Stimulated activated naive CD4-positive, alpha-beta T cell treated with Interleukin-2 at 50 U/mL for 16 hours (primary cell): ENCODE measurements at places on chromosomes 12 and 14.
A peak's percentile ranks its signal among the peaks of the same experiment; 100 is the strongest.

DNA sequence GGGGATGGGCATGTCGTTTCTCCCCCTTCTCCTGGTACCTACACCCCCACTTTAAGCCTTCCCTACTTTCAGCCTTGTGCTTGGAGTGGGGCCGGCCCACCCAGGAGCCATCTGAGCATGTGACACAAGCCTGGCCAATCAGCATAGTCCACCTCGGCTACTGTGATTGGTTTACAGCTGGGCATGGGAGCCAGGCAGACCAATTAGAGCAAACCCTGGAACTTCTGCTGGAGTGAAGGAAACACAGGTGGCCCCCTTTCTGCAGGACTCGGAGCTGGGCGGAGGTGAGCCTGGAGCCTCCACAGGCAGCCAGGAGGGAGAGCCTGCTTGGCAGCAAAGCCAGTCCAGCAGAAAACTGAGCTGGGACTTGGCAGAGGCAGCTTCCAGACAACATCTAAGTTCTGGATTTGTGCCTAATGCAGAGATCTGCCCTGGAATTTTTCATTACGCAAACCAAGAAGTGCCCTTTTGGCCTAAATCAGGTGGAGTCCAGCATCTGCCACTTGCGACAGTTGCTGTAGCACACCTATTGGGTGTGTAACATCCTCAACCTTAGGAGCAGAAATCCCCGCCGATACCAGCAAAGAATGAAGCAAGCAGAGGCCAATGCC lies 59.5 kb downstream of the SCARB1 start:
- no peak for DNase-seq

DNA sequence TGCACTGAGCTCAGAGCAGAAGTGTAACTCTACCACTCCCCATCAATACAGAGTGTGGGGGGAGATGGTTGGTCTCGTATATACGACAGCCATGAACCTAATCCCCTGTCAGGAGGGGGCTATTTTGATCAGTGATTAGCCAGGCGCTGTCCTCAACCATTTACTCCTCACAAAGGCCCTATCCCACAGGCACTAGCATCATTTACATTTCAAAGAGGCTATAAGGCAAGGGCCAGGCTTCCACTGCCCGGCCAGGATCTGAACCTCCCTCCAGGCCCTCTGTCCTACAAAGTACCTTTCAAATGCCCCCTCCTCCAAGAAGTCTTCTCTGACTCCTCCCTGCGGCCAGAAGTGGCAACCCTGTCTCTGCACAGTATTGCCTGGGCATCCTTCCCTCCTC lies 74.7 kb downstream of the ITPK1 start:
- no peak for DNase-seq

- no peak for DNase-seq
These were observed 39.0 kb downstream of the MNAT1 start for GRCh38 chr14:60773558-60773957.

- no peak for DNase-seq
These were observed 131.6 kb downstream of the PPFIA2 start for GRCh38 chr12:81627336-81628189.

DNA sequence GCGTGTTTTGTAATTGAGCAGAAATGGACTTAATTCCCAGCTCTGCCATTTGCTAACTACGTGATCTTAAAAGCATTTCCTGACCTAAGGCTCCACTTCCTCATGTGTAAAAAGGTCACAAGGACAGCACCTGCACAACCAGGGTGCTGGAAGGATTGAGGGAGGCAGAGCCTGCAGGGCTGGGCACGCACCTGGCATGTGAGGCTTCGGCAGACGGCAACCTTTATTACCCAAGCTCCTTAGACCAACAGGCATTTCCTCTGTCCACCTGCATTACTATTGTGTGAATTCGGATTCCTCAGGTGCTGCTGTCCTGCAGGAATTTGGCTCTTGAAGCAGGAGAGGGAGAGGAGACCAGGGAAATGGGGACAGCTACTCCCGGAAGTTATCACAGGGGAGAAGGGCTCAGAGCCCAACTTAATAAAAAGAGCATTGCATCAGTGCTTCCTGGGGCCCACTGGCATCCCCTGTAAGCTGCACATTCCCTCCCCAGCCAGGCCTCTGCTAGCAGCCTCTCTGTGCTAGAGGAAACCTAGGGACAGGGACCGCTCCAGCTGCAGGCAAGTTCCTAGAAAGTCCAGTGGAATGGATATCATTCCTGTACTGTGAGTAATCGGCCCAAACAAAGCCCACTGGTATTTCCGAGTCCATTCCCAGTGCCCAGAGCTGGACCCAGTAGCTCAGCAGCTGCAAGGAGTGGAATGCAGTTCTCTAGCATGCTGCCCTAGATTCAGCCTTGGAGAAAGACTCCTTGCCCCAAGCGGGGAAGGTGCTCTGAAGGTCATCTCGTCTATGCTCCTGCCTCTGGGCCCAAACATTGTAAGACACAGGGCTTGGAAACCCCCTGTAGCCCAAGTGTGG lies 157.1 kb upstream of the CCND2 start:
- no peak for DNase-seq

DNA sequence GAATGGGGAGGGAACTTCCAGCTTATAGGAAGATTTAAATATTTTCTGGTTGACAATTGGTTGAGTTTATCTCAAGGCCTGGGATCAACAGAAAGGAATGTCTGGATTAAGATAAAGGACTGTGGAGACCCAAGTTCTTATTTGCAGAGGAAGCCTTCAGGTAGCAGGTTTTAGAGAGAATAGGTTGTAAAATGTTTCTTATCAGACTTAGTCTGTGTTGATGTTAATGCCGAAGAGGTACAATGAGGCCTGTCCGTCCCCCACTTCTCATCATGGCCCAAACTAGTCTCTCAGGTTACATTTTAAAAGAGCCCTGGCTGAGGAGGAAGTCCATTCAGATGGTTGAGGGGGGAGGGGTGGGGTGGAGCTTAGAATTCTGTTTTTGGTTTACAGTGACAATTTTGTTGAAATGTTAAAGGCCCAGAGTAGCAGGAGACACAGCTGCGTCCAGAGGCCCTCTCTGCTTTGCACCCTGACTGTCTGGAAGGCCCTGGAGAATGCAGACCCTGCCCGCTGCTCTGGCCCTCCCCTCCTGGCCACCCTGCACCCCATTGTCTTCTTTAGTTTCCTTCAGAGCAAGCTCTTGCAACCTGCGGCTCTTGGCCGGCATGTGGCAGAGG lies 672.5 kb upstream of the TMEM132C start:
- no peak for DNase-seq

GRCh38 chr14:37591941-37592481 lies 3.0 kb downstream of the FOXA1 start:
- no peak for DNase-seq

DNA sequence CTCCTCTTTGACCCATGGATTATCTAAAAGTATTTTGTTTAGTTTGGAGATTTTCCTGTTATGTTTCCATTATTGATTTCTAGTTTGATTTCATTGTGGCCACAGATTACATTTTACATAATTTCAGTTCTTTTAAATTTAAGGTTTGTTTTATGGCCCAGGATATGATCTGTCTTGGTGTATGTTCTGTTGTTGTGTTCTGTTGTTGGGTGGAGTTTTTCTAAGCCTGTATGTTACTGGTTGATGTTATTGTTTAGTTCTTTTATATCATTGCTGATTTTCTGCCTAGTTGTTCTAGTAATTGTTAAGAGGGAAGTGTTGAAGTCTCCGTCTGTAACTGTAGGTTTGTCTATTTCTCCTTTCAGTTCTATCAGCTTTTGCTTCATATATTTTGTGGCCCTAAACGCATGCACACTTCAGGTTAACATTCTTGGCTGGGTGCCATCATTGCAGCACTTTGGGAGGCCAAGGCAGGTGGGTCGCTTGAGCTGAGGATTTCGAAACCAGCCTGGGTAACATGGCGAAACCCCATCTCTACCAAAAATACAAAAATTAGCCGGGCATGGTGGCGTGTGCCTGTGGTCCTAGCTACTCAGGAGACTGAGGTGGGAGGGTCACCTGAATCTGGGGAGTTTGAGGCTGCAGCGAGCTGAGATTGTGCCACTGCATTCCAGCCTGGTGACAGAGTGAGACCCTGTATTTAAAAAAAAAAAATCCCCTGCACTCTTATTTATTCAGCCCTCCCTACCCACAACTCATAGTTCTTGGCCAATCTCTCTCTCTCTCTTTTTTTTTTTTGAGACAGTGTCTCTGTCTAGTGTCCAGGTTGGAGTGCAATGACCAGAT lies 28.1 kb upstream of the CFL2 start:
- no peak for DNase-seq

DNA sequence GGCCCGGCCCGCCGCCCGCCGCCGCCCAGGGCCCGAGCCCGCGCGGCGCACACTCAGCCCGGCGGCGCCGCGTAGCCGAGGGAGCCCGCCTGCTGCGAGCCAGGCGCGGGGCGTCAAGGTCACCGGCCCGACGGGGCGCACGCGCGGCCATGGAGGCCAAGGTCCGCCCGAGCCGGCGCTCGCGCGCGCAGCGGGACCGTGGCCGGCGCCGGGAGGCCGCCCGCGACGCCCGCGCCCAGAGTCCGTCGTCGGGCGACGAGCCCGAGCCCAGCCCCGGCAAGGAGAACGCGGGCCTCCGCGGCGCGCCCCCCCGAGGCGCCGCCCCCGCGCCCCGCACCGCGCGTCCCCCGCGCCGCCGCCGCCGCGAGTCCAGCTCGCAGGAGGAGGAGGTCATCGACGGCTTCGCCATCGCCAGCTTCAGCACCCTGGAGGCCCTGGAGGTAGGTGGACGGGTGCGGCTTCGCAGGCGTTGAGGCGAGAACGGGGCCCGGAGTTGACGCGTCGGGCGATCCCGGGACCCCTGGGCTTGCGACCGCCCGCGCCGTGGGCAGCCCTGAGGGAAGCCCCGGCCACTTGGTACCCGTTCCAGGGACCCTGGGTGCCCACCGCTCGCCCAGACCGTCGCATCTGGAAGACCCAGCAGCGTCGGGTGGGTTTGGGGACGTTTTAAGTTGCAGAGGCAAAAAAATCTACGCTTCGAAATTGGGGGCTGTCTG lies 629 bp downstream of the FBRSL1 start:
- peak; percentile 9 for DNase-seq

GRCh38 chr12:65740506-65740872 lies 83.8 kb upstream of the HMGA2 start:
- no peak for DNase-seq

GRCh38 chr12:72093930-72094329 lies 155.3 kb downstream of the TPH2 start:
- no peak for DNase-seq
